ENCODE measurements at places on chromosomes 4 and X.
A peak's percentile ranks its signal among the peaks of the same experiment; 100 is the strongest.

- no peak for DNase-seq
Measured at GRCh38 chrX:2582667-2583066, 81.9 kb upstream of the DHRSX start.

GRCh38 chrX:82591421-82591820 is 916.7 kb upstream of the POU3F4 start:
- no peak for DNase-seq

DNA sequence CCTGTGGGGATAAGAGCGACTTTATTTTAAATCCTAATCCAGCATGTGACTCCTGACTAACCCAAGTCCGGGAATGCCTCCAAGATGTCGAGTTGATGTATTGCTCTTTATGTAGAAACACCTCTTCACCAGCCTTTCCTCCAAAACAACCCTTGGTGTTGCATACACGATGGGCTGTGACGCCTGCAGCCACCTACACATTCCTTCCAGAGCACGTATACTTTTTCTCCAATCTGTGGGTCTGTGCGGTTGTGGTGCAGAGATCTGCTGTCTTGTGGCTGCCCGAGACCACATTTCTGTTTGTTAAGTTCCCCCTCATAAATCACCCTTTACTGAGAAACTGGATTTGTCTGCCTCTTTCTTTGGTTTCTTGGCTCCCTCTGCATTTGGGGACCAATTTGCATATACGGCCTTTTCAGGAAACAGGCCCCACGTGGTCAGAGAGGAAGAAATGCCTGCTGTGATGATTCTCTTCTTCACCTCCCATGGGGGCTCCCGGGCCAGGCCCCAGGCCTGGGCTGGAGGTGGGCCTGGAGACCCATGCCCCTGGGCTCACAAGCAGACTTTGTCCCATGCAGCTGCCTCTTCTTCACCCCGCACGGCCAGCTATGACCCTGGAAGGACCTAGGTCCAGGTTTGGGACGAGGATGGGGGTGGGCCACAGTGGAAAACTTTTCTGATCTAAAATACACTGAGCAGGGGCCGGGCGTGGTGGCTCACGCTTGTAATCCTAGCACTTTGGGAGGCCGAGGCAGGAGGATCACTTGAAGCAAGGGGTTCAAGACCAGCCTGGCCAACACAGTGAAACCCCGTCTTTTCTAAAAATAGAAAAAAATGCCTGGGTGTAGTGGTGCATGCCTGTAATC is 21.4 kb upstream of the AFAP1 start:
- DNase-seq, result peak; percentile 65

DNA sequence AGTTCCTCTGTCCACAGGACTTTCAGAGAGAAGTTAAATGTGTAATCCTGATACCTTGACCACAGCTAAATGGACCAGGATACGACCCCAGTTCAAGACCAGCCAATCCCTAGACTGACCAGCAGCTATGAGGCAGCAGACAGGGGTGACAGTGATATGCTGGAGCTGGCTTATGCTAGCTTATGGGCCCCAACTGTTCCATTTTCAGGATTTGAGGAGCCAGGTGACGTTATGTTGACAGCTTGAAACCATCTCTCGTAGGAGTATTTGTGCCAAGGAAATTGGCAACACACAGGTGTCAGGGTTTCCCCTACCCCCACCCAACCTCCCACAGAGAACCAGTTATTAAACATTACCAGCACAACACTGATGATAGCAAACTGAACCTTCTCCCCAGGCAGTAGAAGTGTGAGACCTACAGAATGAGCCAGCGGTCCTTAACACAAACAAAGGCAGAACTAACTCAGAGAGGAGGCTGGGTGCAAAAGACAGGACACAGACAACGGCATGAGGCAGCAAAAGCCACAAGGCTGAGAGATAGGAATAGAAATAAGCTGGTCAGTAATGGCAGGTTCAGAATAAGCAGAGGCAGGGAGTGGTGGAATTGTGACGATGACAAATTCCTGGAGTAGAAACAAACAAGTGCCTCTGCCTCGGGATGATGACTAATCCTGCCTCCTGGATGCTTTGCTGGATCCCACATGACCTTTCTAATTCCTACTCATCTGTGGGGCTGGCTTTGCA is 85.6 kb upstream of the CPEB2 start:
- DNase-seq, result no peak

- no peak for DNase-seq
Measured at GRCh38 chrX:18668071-18668835, 3.7 kb downstream of the RS1 start.

DNA sequence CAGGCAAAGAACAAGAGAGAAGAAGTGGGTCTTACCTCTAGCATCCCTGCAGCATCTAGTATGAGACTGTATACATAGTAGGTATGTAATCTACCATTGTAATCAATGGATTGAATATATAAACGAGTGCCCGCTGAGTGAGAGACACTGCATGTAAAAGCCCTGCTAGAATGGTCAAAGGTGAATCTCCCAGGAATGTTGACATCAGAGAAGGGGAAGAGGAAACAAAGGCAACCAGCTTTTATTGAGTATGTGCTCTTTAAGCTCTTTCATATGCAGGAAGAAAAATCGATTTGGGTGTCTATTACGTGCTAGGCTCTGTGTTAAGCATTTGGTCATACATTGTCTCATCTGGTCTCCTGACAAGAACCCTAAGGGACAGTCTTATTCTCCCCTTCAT is 91.9 kb upstream of the KLHL13 start:
- no peak for DNase-seq

DNA sequence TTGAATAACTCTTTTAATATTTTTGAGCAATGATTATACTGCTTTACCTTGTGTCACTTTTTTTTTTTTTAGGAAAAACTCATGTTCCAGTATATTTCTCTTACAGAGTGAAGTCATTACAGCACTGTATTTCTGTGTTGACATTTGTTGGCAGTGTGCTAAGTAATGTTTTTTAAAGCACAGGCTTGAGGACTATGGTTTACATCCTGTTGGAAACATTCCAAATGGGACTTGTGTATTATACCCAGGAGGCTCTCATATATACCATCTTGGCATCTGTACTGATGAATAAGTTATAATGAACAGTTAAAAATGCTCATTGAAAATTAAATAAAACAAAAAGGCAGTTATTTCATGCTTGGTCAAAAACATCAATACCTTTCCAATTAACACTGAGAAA is 33.8 kb downstream of the CEP44 start:
- DNase-seq, result no peak

DNA sequence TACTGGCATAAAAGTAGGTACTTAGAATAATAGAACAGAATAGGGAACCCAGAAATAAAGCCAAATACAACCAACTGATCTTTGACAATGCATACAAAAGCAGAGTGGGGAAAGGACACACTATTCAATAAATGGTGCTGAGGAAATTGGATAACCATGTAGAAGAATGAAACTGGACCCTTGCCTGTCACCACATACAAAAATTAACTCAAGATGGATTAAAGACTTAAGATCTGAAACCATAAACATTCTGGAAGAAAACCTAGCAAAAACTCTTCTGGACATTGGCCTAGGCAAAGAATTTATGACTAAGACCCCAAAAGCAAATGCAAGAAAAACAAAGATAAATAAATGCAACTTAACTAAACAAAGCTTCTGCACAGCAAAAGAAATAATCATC is 45.6 kb downstream of the ARFIP1 start:
- no peak for DNase-seq

GRCh38 chr4:124432500-124432899 is 280.0 kb downstream of the ANKRD50 start:
- no peak for DNase-seq

DNA sequence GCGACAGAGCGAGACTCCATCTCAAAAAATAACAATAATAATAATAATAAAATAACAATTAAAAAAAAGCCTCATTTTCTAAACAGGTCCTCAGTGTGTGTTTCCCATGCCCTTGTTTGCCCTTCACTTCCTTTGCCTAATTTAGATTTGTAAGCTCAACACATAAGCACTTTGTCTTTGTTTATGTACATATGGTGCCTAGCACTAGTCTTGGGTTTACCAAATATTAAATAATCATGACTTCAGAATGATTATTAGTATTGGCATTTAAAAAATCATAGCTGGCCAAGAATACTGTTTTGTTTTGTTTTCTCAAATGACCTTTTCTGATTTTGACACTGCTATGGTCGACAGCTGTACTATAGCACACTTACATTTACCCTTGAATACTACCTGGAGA is 6.4 kb upstream of the RAPGEF2 start:
- no peak for DNase-seq

- DNase-seq, result no peak
Measured at GRCh38 chrX:44596277-44596676, 53.6 kb upstream of the FUNDC1 start.
